Articular chondrocyte of knee joint (primary cell): ENCODE measurements at places on chromosomes 2 and 18. TPM values are rescaled to one million over a fixed set of nuclear protein-coding genes. Genes with fewer than 3 reads are reported as not detected.

Gene MALT1
- 43.1 and 58.4 TPM in 2 replicates for total RNA-seq

Gene EGR4
- not detected in 2 replicates for total RNA-seq

Gene GPC1
- 58.0 and 63.9 TPM in 2 replicates for total RNA-seq

Gene GCG
- total RNA-seq = not detected in 2 replicates

Gene GCA
- 6.4 and 9.2 TPM in 2 replicates for total RNA-seq

Gene DSG4
- total RNA-seq = not detected in 2 replicates

Gene CAPN13
- total RNA-seq = not detected in 2 replicates

Gene TM4SF20
- 1.1 TPM in 1 of 2 replicates, not detected in the other for total RNA-seq

Gene REG3A
- not detected in 2 replicates for total RNA-seq

Gene IL36B
- total RNA-seq = not detected in 2 replicates

Gene GPR39
- 1.3 and 4.9 TPM in 2 replicates for total RNA-seq

Gene TAF1B
- 35.2 and 41.7 TPM in 2 replicates for total RNA-seq
